ENCODE measurements at places on chromosomes 3 and 15. TPM values are rescaled to one million over a fixed set of nuclear protein-coding genes. Genes with fewer than 3 reads are reported as not detected.

Gene ACSBG1
- total RNA-seq = 0.16 TPM

Gene NR2E3
- 0.34 TPM for total RNA-seq

Gene HGD
- total RNA-seq = 22.1 TPM

Gene TLE3
- total RNA-seq = 36.6 TPM

Gene EPHA3
- not detected for total RNA-seq

Gene DUOXA1
- total RNA-seq = 0.30 TPM

Gene CCDC80
- 37.7 TPM for total RNA-seq

Gene LRRC49
- 5.7 TPM for total RNA-seq

Gene IMPG2
- not detected for total RNA-seq

Gene ZNF35
- 5.2 TPM for total RNA-seq

Gene SLC2A2
- total RNA-seq = not detected

Gene KLF15
- 1.4 TPM for total RNA-seq

Gene MAPKAPK3
- 26.1 TPM for total RNA-seq

Gene WDR49
- total RNA-seq = not detected

Gene SCN10A
- total RNA-seq = not detected

Gene ALG1L2
- not detected for total RNA-seq

Gene TMOD2
- total RNA-seq = 2.1 TPM

Gene MCF2L2
- total RNA-seq = 0.17 TPM

Gene EXD1
- 0.14 TPM for total RNA-seq

Gene GOLGA6L4
- 0.60 TPM for total RNA-seq

Gene BCL2A1
- 9.7 TPM for total RNA-seq

Gene NDN
- total RNA-seq = 0.03 TPM

Gene GOLGA8G
- not detected for total RNA-seq

Gene NT5DC2
- total RNA-seq = 100 TPM

Gene GHRL
- total RNA-seq = not detected

Gene FRMD4B
- 0.85 TPM for total RNA-seq

Gene ZWILCH
- 33.8 TPM for total RNA-seq

Gene PPIP5K1
- 4.6 TPM for total RNA-seq

Gene TRIM42
- not detected for total RNA-seq

Gene SLC51A
- not detected for total RNA-seq

Gene B4GALT4
- 101 TPM for total RNA-seq

Gene SLCO2A1
- total RNA-seq = 0.22 TPM

Gene OR5K2
- total RNA-seq = not detected

Gene CASR
- total RNA-seq = not detected
